ENCODE measurements at places on chromosomes 6 and 20.
A peak's percentile ranks its signal among the peaks of the same experiment; 100 is the strongest.

GRCh38 chr6:2042956-2043648, 202.3 kb downstream of the GMDS start:
- no peak for DNase-seq

DNA sequence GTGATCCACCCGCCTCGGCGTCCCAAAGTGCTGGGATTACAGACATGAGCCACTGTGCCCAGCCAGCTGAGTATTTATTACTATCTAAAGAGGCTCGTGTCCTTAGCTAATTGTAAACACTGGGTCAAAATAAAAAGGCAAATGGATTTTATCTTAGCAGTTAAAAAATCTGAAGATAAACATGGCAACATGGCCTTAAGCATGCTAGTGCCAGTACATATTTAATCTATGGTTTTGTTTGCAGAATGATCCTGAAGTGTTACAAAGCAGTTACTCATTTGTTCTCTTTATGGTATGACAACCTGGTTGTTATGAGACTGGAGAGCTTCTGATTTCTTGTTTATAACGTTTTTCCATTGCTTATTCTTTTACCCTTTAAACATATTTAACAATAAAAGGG, 3.9 kb upstream of the KIAA0408 start:
- no peak for DNase-seq

DNA sequence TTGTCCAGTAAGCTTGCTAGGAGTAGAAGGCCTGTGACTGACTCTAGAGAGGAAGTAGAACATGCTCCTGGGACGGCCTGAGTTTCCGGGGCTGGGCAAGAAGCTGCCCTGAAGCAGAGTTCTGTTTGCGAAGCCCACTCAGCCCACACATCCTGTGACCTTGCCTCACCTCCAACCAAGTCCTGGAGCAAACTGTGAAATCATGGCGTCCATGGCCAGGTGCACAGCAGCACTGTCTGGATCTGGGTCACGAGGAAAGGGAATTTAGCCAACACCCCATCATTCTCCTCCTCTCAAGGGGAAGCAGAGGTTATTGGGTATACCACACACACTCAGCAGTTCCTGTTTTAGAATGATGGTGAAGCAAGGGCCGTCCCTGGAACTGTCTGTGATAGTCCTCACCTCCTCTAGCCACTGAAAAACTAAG, 87.5 kb downstream of the CRYBG1 start:
- peak; percentile 26 for DNase-seq

GRCh38 chr6:40106840-40107239, 172.6 kb upstream of the MOCS1 start:
- no peak for DNase-seq

- DNase-seq: no peak
Observed at GRCh38 chr20:50364542-50364941, 145.6 kb upstream of the PTPN1 start.

- DNase-seq: no peak
Observed at GRCh38 chr6:105257340-105257739, 77.5 kb upstream of the POPDC3 start.

GRCh38 chr6:116511424-116512110, at the start of gene CALHM5:
TSS of gene CALHM5 (plus strand) at chr6:116511639. CDS start at chr6:116511697, 58 bp downstream.
- peak; percentile 94 for DNase-seq

- no peak for DNase-seq
Observed at GRCh38 chr6:147970970-147971369, 371.7 kb upstream of the SASH1 start.

- no peak for DNase-seq
Observed at GRCh38 chr6:138728662-138729061, 44.9 kb upstream of the CCDC28A start.

DNA sequence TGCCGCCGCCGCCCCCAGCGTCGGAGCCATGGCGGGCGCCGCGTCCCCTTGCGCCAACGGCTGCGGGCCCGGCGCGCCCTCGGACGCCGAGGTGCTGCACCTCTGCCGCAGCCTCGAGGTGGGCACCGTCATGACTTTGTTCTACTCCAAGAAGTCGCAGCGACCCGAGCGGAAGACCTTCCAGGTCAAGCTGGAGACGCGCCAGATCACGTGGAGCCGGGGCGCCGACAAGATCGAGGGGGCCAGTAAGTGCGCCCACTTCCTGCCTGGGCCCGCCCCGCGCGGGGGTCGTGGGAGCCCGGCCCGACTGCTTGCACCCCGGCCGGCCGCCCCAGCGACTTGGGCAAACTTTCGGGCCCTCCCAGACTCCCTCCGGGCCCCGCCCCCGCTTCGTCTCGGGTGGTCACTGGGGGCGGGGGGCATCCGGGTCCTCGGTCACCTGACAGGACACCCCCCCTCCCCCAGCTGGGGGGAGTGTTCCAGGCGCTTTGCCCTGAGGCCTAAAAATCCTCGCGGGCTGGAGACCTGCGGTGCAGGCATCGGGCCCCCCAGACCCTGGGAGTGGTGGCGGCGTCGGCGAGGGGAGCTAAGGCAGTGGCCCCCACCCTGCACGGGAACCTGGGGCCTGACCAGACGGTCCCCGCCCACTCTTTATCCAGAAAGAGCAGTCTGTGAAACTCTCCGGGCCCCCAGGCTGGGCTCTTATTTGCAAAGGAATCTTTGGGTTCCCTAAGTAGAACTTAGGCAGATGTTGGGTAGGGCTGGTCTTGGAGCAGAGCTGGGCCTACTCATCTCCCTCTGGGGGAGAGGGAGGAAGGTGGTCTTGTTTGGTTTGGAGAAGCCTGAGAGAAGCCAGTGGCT, 501 bp downstream of the PLCG1 start:
- DNase-seq: no peak

GRCh38 chr20:36320261-36320897, 14.2 kb downstream of the DLGAP4 start:
- no peak for DNase-seq

DNA sequence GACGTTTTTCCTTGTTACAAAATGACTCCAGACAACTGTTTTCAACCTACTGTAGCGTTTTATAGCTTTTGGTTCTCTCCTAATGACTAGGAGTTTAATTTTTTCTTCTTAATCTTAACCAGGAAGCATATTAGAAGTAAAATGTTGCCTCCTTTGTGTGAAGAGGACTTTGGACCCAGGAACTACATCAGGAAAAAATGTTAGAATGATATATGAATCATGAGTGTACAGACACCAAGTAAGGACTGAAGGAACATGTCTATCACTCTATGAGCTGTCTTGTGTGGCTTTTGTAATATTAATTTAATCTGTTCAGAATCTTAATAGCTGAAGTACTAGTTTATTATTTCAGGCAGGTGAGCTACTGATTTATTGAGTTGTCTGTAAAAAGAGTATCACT, 71.0 kb upstream of the MARCKS start:
- no peak for DNase-seq

DNA sequence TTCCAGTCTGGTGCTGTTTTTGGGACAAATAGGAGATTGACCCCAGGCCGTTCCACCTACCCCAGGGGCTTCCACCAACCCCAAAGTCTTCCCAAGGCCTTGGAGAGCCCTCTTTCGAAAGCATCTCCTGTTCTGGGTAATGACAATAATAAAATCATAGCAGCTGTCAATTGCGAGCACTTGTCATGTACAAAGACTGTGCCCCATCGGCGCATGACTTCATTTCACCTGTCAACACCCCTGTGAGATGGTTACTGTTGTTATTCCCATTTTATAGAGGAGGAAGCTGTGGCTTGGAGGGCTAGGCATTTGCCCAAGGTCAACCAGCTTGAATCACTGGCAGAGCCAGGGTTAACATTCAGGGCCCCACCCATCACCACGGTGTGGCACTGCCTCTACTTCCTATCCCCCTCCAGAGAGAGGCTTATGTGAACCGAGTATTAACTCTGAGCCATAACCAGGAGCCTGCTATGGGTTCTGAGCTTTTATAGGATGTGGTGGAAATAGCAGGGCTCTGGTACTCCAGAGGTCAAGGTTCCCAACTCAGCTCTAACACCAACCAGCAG, 51.2 kb downstream of the HNF4A start:
- DNase-seq: no peak

DNA sequence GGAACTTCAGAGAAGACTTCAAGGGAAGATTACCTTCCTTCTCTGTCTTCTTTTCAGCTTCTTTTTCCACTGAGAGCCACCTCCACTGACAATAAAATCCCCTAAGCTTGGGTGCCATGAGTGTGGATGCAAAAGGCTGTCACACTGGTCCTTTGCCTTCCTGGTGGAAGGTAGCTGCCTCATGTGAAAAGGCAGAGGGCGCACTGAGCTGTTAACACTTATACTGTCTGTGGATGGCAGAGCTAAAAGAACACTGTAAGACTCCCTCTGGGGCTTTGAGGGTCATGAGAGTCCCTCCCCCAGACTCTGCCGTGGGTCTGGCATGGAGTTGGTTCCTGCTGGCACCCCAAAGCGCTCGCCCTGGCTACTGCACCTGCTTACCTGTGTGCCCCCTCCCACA, 536.7 kb upstream of the IMPG1 start:
- DNase-seq: no peak

GRCh38 chr6:149513915-149514314, 29.1 kb upstream of the ZC3H12D start:
- DNase-seq: no peak

DNA sequence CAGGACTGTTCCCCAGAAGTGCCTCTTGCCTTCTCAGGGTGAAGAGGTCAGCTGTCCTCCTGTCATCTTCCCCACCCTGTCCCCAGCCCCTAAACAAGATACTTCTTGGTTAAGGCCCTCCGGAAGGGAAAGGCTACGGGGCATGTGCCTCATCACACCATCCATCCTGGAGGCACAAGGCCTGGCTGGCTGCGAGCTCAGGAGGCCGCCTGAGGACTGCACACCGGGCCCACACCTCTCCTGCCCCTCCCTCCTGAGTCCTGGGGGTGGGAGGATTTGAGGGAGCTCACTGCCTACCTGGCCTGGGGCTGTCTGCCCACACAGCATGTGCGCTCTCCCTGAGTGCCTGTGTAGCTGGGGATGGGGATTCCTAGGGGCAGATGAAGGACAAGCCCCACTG, 9.8 kb downstream of the PI16 start:
- DNase-seq: no peak

- DNase-seq: no peak
Observed at GRCh38 chr6:160077526-160077925, 44.1 kb upstream of the SLC22A1 start.

- no peak for DNase-seq
Observed at GRCh38 chr6:36177166-36177565, 19.4 kb upstream of the BRPF3 start.

- DNase-seq: no peak
Observed at GRCh38 chr20:25040438-25040831, 17.5 kb downstream of the ACSS1 start.

GRCh38 chr6:150194195-150194594, 51.4 kb downstream of the PPP1R14C start:
- DNase-seq: no peak

DNA sequence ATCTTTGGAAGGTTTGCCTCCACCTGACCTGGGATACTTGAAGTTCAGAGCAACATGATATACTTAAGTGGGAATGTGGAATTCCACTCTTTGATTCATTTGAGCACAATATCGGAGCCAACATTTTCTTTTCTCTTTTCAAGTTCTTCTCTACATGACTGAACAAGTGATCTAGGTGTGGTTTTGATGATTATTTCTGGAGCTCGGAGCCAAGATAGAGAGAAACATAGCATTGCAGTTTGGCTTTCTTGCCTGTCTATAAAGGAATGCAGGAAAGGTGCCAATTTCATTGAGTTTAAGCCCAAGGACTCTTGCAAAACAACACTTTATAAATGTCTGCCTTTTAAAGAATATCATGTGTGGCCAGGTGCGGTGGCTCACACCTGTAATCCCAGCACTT, 124.2 kb upstream of the FAM83B start:
- no peak for DNase-seq

GRCh38 chr6:128648022-128648598, 127.7 kb upstream of the PTPRK start:
- no peak for DNase-seq

GRCh38 chr6:26502165-26502564, 2.1 kb downstream of the BTN1A1 start:
- DNase-seq: no peak

GRCh38 chr20:61757678-61758563, 307.8 kb downstream of the TAF4 start:
- DNase-seq: no peak

DNA sequence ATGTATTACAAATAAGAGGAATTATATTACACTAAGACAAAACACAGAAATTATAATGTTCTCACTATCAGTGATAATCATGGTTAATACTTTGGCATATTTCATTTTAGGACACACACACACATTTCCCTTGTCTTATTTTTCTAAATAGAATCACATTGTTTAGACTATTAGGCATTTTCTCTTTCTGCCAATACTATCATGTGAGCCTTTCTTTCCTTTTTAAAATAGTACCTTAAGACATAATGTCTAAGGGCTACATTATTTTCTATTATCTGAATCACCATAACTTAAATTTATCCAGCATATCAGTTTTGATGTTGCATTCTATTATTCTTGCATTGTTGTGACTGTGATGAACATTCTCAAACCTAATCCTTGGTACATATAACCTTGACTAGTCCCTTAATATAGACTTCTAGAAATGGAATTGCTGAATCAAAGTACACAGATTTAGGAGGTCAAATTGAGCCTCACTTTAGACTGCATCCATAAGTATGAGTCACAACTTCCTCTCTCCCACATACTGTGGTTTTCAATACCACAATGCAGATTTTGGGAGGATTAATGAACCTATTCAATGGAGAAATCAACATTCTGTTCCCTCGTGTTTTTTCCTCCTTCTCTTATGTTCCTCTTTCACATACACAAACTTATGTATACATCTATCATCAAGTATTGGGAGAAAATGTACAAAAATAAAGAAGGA, 212.6 kb downstream of the MOXD1 start:
- no peak for DNase-seq

DNA sequence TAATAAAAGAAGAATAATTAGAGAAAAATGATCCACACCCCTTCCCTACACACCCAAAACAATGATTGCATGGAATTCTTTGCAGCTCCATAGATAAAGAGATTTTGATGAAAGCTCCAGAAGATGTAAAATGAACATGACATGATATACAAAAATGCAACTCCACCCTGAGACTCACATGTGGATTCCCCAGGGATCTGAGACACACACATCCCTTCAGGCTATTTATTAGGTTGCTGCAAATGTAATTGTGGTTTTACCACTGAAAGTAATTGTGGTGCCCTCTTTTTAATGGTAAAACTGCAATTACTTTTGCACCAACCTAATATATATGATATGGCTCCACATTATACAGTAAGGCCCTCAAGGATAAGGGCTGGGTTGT, 40.4 kb upstream of the TBC1D7 start:
- DNase-seq: no peak

GRCh38 chr6:6312901-6313441, 7.5 kb downstream of the F13A1 start:
- peak; percentile 79 for DNase-seq

GRCh38 chr20:7470912-7471311, 469.3 kb downstream of the HAO1 start:
- no peak for DNase-seq

GRCh38 chr20:51926670-51927305, 124.5 kb upstream of the SALL4 start:
- peak; percentile 55 for DNase-seq

All from kidney capillary endothelial cell (primary cell).